ENCODE measurements at places on chromosomes 16 and 17.

GRCh38 chr17:80358131-80358530 lies 56.8 kb upstream of the ENDOV start:
- DNase-seq: no peak

- peak; percentile 70 for DNase-seq
Measured at GRCh38 chr17:62827746-62828485, 19.8 kb upstream of the MARCHF10 start.

DNA sequence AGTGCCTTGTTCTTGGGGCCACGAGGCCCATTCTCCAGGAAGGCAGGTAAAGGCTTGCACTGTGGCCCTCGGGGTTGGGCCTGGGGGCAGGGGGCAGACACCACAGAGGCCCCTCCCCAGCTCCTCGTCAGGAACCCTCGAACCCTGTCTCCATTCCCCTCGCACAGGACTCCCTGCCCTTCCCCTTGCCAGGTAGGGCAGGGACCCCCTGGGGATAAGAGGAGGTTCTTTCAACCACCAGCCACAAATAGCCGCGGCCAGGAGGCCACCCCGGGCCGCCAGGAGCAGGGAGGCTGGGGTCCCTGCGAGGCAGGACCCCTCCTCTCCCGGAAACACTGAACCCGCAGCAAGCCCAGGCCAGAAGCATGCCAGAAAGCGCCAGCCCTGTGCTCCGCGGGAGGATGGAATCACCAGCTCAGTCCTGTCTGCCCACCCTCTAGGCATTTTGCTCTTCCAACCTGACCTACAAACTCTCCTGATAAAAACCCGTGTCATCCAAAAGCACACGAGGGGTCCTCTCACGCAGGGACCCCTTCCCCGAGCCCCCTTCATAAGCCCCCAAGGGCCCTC lies 45.6 kb downstream of the SLC47A1 start:
- DNase-seq: no peak

DNA sequence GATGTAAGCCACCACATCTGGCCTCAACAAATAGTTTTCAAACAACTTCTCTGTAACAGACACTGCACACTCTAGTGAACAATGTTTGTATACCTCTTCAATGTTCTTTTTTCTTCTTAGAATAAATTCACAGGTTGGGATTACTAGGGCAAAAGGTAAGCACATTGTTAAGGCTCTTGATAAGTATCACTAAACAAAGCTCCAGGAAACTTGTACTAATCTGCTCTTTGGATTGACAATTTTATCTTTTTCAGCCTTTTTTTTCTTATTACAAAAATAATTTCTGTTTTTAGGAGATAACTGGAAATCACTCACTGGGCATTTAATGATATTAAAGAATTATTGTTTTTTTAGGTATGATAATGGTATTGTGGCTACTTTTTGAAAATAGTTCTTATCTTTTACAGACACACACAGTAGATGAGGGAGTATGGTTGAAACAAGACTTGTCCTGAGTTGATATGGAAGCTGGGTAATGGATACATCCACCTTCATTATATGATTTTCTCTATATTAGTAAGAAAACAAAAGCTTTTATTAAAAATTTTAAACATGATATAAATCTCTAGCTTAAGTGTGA lies 7.7 kb upstream of the MPRIP start:
- no peak for DNase-seq

- DNase-seq: no peak
Measured at GRCh38 chr16:11163761-11164261, 92.2 kb downstream of the SOCS1 start.

All from KBM-7 (cell line).